ENCODE measurements at places on chromosomes 2 and 18.
A peak's percentile ranks its signal among the peaks of the same experiment; 100 is the strongest.

GRCh38 chr18:11859282-11859830 is 8.1 kb downstream of the CHMP1B start:
- peak overlapping the region; percentile 45 for H3K27ac ChIP-seq
- H3K4me3 ChIP-seq, result no peak overlapping the region
- peaks cover 32% of the 10 kb centered on the region for H3K4me1 ChIP-seq
- no peaks in the 10 kb centered on the region for H3K36me3 ChIP-seq

- H3K27ac ChIP-seq, result no peak overlapping the region
- H3K4me3 ChIP-seq, result no peak overlapping the region
- no peaks in the 10 kb centered on the region for H3K27me3 ChIP-seq
- DNase-seq, result no peak
Observed at GRCh38 chr2:11267931-11268330, 76.5 kb downstream of the ROCK2 start.

- no peak overlapping the region for H3K27ac ChIP-seq
- DNase-seq, result no peak
- no peaks in the 10 kb centered on the region for H3K36me3 ChIP-seq
- H3K4me3 ChIP-seq, result no peak overlapping the region
- H3K27me3 ChIP-seq, result no peaks in the 10 kb centered on the region
Observed at GRCh38 chr2:183195397-183195796, 71.2 kb downstream of the NUP35 start.

DNA sequence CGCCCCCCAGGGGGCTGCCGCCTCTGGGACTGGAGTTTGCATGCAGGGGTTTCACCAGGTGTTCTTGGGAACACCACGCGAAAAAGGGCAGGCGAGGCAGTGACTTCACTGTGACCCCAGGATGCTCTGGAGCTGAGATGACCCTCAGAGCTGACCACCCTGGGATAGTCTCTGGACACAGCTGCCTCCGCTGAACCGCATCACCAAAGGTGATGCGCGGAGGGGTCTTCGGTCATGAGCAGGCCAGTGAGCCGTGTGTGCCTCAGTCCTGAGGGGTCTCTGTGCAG is 17.5 kb downstream of the GPR35 start:
- H3K27ac ChIP-seq, result no peak overlapping the region
- H3K4me1 ChIP-seq, result no peaks in the 10 kb centered on the region
- no peaks in the 10 kb centered on the region for H3K27me3 ChIP-seq
- DNase-seq, result no peak

GRCh38 chr2:82007071-82007664 is 1702.6 kb upstream of the LRRTM1 start:
- H3K4me1 ChIP-seq, result no peaks in the 10 kb centered on the region

GRCh38 chr2:223005496-223005895 is 46.5 kb upstream of the KCNE4 start:
- H3K4me1 ChIP-seq, result no peaks in the 10 kb centered on the region
- no peak overlapping the region for H3K4me3 ChIP-seq
- H3K27ac ChIP-seq, result no peak overlapping the region
- no peaks in the 10 kb centered on the region for H3K36me3 ChIP-seq
- H3K27me3 ChIP-seq, result no peaks in the 10 kb centered on the region
- no peak for DNase-seq

DNA sequence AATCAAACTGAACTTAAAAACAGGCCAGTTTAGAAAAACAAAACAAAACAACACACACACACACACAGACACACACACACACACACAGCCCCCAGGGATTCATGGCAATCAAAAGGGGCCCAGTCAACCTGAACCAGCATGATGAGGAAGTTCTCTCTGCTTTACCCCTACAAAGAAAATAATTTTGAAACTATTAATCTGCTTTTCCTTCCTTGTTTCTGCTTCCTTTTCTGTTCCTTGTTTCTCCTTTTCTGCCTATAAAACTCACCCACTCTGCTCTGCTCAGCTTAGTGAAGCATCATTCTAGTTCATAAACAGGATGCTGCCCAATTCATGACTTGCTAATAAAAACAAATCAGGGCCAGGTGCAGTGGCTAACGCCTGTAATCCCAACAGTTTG is 203.1 kb downstream of the RAB3GAP1 start:
- H3K4me1 ChIP-seq, result no peaks in the 10 kb centered on the region
- DNase-seq, result no peak
- no peak overlapping the region for H3K4me3 ChIP-seq
- no peak overlapping the region for H3K27ac ChIP-seq

- H3K36me3 ChIP-seq, result no peaks in the 10 kb centered on the region
- H3K27me3 ChIP-seq, result peaks cover 5% of the 10 kb centered on the region
- H3K4me1 ChIP-seq, result no peaks in the 10 kb centered on the region
- H3K27ac ChIP-seq, result no peak overlapping the region
Observed at GRCh38 chr2:170562928-170563327, 152.2 kb upstream of the SP5 start.

DNA sequence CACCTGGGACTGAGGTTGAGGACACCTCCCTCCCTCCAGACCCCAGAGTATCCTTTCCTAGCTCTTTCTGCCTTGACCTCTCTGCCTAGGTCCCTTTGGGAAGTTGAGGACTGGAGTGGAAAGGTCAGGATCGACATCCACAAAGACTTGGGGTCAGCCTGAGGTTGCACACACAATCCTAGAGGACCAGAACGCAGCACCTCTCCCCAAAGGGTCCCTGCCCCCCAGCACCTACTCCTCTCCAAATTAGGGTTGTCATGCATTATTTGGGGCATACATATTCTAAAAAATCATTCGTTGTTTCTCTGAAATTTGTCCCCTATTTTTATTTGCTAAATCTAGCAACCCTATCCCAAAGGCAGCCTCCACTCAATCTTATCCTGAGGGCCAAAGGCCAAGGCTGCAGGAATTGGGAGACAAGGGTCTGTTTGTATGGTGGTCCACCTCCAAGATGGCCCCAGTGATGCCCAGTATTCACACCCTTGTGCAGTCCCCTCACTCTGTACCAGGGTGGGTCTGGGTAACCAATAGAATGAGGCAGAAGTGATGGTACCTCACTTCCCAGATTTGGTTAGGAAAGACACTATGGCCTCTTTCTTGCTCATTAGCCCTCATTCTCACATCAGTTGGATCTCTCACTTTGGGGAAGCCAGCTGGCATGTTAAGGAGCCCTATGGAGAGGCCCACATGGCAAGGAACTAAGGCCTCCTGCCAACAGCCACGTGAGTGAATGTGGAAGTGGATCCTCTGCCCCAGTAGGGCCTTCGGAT is 3.5 kb upstream of the CHRNG start:
- H3K27me3 ChIP-seq, result no peaks in the 10 kb centered on the region
- no peaks in the 10 kb centered on the region for H3K4me1 ChIP-seq
- H3K36me3 ChIP-seq, result no peaks in the 10 kb centered on the region
- H3K27ac ChIP-seq, result no peak overlapping the region
- H3K4me3 ChIP-seq, result no peak overlapping the region
- DNase-seq, result no peak

DNA sequence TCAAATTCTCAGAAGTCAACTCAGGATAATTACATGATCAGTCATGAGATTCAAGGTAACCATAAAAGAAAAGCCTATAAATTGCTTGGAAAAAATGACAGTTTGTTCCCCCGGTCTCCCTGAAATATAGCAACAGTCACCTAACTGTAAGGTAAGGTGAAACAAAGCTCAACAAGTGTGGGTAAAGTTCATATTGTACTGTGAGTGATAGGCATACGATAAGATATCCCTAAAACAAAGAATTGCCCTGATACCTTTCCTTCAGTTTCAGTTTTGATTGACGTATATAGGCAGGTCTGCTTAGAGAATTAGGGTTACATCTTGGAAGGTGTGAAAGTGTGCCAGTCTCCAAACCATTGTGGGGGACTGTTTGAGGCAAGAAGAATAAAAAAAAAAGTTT is 4.0 kb upstream of the CCBE1 start:
- no peak overlapping the region for H3K27ac ChIP-seq
- DNase-seq, result no peak
